Colonic mucosa (tissue), 4 donors: ENCODE measurements at places on chromosomes 3 and 15. TPM values are rescaled to one million over a fixed set of nuclear protein-coding genes. Genes with fewer than 3 reads are reported as not detected.

DNA sequence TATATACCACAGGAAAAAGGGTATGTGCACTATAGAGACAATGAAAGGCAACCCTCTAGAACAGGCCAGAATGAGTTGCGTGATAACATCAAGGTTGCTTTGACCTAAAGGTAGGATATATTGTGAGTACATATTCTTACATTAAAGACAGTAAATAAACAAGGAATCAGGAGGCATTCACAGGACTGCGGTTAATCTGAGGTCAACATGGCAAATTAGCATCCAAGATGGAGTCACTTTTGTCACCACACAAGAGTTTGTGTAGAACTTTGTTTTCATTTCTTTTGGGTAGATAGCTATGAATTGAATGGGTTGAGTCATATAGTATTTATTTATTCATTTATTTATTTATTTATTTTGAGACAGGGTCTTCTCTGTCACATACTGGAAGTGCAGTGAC is 11.5 kb upstream of the SCAP start:
- no peak overlapping the region for H3K27ac ChIP-seq
- H3K36me3 ChIP-seq: no peaks in the 10 kb centered on the region
- no peaks in the 10 kb centered on the region for H3K4me1 ChIP-seq
- no peak for DNase-seq
- H3K4me3 ChIP-seq: no peak overlapping the region

- H3K4me1 ChIP-seq: no peaks in the 10 kb centered on the region
- no peak overlapping the region for H3K4me3 ChIP-seq
- no peak overlapping the region for H3K27ac ChIP-seq
- DNase-seq: peak; percentile 63
- H3K36me3 ChIP-seq: peaks cover 23% of the 10 kb centered on the region
Observed at GRCh38 chr15:43769584-43770228, 7.1 kb downstream of the ELL3 start.

Gene P2RY1
- total RNA-seq: 27.8 TPM

Gene TTC21A
- total RNA-seq: 6.1 TPM

Gene RETNLB
- total RNA-seq: 101 TPM
